Hematopoietic multipotent progenitor cell treated with erythropoietin and hydrocortisone succinate and interleukin-3 and kit ligand, for 15 days (in vitro differentiated cells): ENCODE measurements at places on chromosomes 13 and 19.
A peak's percentile ranks its signal among the peaks of the same experiment; 100 is the strongest.

GRCh38 chr19:947707-948539, 22.1 kb downstream of the ARID3A start:
- DNase-seq: no peak

DNA sequence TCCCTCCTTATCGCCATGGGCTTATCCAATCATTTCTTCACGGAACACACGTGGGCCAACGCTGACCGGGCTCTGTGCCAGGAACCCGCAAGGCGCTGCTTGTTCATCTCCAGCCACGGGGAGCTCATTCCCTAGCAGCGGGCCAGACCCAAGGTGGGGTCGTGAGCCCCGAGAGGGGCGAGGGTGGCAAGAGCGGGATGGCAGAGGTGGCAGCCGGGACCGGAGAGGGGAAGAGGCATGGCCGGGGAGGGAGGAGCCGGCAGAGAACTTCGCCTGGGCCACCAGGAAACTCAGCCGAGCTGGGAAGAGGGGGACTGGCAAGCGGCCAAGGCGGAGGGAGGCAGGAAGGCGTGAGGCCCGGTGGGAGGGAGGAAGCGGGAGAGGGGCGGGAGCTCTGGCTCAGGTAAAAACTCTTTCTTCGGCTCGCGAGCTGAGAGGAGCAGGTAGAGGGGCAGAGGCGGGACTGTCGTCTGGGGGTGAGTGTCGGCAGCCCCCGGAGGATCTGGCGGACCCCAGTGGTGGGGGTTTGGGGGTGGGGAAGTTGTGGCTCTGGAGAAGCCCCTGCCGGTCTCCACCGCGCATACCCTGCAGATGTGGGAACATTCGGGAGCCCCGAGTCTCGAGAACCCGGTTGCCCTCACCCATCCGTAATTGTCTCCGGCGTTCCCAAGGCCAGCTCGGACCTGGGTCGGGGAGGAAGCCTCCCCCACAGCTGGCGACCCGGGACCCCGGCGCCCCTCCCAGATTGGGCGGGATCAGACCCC, at the start of gene B3GNT3:
Gene B3GNT3, plus strand, starts transcription at position 408 of the 764 bp plus-strand sequence. CDS start 12,670 bp downstream, outside the sequence.
- peak; percentile 15 for DNase-seq

- DNase-seq: no peak
Measured at GRCh38 chr13:107373551-107373950, 805.6 kb upstream of the ARGLU1 start.

DNA sequence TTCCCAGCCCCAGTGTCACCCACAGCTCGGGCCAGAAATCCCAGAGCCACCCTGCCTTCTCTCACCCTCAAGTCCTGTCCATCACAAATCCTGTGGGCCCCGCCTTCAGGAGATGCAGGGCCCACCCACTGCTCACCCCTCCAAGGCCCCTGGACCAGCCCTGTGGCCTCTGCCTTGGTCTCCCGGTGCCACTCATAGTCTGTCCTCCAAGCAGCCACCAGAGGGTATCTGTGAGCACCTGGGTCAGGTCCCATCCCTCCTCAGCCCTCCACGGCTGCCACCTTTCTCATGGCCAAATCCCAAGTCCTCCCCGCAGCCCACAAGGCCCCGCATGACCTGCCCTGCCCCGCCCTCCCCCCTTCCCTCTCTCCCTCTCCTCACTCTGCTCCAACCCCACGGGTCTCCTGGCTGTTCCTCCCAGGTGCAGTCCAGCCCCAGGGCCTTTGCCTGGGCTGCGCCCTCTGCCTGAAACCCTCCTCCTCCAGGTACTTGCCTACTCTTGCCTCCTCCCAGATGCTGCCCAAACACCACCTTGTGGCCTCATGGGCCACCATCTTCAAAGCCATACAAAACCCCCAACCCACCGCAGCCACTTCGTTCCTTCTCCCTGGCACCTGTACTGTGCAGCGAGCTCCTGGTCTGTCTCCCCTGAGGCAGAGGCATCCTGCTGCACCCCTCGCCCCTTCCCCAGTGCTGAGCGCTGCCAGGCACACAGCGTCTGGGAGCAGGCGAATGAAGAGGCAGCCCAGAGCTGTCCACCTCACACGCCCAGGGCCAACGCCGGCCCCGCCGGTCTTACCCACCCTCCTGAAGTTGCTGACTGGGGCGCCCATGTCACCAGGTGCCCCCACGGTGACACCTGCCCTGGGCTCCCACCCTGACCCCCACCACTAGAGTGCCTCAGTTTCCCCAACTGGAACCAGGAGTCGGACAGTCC, 13.2 kb upstream of the UQCR11 start:
- DNase-seq: peak; percentile 72

DNA sequence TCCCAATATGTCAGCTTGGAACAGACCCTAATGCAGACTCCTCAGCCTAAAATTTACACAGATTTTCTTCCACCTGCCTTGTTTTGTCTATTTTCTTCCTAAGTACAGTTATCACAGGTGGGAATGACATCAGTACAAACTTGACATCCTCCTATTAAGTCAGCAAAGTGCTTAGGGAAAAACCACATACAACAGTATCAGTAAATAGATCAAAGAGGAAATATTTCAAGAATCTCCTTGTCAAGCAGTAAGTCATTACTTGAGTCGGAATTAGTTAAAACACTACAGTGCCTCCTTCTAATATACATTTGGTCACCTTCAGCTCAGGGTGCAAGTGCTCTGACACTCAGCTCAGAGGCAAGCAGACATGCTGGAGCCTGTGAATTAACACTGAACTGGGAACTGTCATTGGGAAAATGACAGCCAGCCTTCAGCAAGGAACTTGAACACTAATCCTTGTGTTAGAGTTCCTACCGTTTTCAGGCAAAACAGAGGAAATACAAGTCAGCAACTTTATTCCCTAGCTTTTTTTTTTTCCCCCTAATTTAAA, 394.3 kb upstream of the HTR2A start:
- no peak for DNase-seq

DNA sequence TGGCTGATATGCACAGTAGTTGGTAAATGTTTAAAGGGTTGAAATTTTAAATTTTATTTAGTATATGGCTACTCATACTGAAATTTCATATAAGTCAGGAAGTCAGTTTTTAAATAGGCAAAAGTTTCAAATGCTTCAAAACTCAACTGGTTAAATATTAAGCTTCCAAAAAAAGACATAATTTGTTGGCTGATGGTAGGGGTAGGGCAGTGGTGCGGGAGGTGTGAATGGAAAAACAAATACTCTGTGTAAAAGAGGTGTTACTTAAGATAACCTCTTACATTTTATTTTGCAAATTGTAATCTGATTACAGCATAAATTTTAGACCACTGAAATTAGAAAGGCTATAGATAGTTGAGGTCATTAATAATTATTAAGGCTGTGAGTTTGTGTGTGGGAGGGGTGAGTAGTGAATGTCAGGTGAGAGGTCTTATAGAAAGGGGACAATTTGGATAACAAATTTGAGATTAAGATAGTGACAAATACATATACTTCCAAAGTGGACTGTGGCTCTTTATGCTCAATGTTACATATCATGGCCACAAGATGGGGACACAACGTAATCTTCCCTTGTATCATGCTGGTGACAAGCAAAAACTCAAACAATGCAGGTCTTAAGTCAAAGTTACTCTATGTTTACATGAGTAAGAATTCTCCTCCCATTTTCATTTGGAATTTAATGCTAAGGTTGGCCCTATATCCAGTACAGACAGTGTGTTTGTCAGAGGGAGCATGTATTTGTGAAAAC, 36.6 kb upstream of the OXGR1 start:
- DNase-seq: no peak

DNA sequence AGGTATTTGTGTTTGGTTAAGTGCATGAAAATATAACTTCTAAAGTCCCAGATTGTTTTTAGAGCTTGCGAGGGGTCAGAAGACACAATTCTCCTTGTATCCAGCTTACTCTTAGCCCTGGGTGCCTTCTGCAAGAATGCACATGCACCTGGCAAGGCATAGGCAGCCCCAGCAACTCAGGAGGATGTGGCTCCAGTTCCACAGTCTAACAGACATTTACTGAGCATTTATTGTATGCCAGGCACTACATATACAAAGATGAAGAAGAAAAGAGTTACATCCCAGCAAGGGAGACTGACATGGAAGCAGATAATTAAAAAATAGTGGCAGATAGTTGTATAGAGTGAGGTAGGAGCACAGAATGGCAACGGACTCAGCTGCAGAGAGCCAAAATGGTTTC, 101.1 kb upstream of the FRY start:
- no peak for DNase-seq

GRCh38 chr13:48842316-48842715, 133.4 kb upstream of the FNDC3A start:
- DNase-seq: no peak

DNA sequence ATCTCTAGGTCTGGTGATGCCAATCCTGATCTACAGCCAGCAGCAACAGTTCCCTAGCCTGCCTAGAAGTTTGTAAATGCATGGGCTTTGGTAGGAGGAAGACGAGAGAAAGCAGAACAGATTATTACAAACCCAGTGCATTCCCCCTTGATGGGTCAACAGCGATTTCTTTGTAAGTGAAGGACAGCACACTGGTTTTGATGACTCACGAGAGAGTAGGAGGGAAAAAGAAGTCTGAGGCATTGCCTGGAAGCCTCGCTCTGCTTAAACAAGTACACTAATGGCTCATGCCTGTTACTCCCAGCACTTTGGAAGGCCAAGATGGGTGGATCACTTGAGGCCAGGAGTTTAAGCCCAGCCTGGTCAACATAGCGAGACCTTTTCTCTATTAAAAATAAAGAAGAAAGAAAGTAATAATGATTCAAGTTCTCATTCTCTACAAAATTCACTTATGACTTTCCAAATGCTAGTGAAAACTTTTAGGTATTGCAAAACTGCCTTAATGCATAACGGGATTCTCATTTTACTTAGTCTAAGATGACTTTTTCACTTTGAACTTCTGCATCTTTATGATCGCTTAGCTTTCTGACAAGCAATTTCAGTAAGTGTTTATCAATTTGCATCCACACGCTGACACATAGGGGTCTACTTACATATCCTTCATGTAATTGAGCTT, 47.7 kb upstream of the USPL1 start:
- DNase-seq: no peak

- no peak for DNase-seq
Measured at GRCh38 chr19:13195678-13196077, 45.5 kb downstream of the IER2 start.
